ENCODE measurements at places on chromosomes 4 and X.

DNA sequence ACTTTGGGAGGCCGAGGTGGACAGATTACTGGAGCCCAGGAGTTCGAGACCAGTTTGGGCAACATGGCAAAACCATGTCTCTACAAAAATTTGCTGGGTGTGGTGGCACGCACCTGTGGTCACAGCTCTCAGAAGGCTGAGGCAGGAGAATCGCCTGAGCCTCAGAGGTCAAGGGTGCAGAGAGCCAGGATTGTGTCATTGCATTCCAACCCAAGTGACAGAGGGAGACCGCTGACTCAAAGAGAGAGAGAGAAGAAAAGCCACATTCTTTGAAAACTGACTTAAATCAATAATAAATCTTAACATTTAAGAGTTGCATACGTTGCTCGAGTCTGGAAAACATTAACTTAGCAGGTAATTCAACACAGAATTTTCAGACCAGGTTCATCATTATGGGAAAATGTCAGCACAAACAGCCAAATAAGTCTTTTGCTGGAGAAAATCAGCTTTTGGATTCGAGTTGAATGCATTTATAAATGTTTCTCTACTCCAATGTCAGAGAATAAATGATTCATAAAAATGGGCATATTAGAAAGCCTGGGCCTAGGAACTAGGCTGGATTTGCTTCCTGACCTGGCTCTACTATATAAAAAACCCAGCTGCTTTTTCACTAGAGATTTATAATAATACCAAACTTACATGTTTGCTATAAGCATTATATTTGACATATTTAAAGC, 68.3 kb upstream of the RBPJ start:
- DNase-seq = no peak

DNA sequence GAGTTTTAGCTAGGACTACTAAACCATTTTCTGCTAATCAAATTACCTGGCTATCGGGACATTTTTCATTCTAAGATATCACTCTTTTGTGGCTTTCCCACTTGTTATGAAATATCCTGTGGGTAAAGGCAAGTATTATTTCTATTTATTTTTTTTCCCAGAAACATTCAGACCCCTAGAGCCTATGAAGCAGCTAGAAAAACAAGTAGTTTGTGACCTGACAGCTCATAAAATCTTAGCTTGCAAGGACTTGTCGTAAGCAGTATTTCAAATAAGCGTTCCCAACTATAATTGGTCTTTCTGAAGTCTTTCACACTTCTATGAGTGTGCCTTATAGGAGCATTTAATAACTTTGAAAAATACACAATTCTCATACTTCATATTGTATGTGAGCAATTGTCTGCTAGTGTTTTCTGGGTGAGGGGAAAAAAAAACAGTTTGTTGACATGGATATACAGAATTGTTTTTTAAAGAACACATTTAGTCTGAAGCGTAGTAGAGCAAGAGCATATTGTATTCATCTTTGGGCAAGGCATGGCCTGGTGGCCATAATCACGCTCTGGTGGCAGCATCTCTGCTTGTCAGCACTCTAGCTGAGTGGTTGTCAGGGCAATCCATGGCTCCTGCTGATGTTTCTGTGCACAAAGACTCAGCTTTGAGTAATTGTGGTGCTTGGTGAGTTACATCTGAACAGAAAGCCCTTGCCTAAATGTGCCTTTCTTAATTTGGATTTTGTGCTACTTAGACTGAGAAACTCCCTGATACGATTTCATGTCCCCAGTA, 2.6 kb downstream of the MCUB start:
- no peak for DNase-seq

- no peak for DNase-seq
Measured at GRCh38 chrX:128848374-128848773, 674.9 kb downstream of the SMARCA1 start.

- DNase-seq = no peak
Measured at GRCh38 chrX:113470166-113470565, 629.5 kb upstream of the AMOT start.

GRCh38 chr4:8671712-8672290, 79.2 kb downstream of the CPZ start:
- no peak for DNase-seq

DNA sequence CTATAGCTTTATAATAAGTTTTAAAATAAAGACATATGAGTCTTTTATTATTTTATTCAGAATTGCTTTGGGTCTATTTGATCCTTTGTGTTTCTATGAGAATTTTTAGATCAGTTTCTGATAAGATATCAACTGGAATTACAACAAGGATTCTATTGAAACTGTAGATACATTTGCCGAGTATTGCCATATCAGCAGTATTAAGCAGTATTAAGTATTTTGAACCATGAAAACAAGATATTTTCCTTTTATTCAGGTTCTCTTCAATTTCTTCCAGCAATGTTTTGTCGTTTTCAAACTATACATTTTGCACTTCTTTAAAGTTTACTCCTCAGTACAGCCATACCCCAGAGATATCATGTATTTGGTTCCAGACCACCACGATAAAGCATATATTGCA, 598.8 kb downstream of the DACH2 start:
- no peak for DNase-seq

DNA sequence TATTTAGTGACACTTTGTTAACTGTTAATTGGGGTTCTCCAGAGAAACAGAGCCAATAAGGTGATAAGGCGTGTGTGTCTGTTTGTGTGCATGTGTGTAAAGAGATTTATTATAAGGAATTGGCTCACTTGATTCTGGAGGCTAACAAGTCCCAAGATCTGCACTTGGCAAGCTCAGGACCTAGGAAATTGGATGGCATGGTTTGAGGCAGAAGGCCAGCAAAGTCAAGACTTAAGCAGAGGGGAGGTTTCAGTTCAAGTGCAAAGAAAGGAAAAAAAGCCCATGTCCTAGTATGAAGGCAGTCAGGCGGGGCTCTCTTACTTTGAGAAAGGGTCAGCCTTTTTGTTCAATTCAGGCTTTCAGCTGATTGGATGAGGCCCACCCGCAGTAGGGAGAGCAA, 314.1 kb downstream of the BMPR1B start:
- DNase-seq = no peak

- no peak for DNase-seq
Measured at GRCh38 chrX:130340271-130340670, 552 bp downstream of the SLC25A14 start.

- DNase-seq = no peak
Measured at GRCh38 chrX:130216320-130216719, 44.6 kb downstream of the RAB33A start.

DNA sequence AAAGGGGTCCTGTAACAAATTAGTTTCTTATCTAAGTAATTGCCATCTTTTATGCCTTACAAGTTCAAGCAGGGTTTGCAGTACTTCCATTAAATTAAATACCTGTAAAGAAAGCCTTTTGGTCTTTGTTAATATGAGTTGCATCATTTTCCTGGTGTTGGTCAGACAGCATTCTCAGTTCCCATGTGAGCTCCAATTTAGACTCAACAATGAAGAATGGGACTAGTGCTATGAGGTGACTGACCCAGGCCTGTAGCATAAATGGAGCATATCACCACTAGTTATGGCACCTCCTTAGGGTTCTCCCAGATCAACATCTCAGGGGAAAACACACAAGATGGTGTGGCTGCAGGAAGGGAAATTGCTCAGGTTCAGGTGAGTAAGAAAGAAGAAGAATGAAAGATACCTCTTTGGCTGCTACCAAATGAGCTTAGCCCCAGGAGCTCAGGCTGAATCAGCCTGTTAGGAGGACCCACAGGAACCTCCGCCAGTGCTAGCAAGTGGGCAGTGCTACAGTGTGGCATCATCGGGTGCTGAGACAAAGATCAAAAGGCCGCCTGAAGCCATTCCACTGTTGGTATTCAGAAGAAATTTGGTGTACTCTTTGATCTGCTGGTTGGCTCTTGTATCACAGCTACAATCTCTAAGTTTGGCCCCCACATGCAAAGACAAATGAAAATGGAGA, 1.8 kb downstream of the TTC29 start:
- DNase-seq = no peak

- no peak for DNase-seq
Measured at GRCh38 chrX:66013194-66013816, 26.6 kb downstream of the VSIG4 start.

DNA sequence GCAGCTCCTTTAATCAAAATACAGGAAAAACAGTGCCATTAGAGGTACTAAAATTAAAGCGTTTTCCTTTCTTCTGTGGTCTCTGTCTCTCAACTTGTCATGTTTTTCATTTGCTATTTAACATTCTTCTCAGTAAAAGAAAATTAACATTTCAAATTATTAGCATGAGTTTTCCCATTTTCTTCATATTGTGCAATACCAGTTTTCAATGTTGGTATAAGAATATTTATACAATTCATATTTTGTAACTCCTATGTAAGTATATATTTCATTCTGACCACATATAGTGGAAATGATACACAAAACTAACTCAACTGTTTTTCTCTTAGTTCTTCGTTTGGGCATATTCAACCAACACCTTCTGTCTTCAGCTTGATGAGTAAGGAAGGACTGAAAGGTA, 308.3 kb downstream of the HS3ST1 start:
- DNase-seq = no peak

- DNase-seq = peak; percentile 32
Measured at GRCh38 chr4:64539234-64539849, 130.1 kb upstream of the TECRL start.

DNA sequence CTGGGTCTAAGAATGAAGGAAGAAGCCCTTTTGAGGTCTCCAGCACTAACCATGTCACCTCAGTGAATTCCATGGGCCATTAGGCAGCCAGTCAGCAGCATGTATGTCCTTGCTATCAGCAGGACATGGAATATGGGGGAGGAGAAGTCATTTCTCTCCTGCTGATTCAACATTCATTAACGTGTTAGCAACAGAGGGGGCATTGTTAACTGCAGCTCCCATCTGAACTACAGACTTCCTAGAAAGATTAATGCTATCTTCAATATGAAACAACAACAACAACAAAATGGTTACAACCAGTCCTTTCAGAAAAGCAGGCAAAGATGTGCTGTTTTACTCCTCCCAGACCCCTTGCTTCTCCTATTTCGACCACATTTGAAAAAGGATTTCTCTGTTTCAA, 120.4 kb upstream of the SLC34A2 start:
- DNase-seq = no peak

- no peak for DNase-seq
Measured at GRCh38 chrX:119495734-119496726, 27.8 kb downstream of the SLC25A5 start.

GRCh38 chrX:120291211-120291610, 20.1 kb downstream of the TMEM255A start:
- DNase-seq = no peak

DNA sequence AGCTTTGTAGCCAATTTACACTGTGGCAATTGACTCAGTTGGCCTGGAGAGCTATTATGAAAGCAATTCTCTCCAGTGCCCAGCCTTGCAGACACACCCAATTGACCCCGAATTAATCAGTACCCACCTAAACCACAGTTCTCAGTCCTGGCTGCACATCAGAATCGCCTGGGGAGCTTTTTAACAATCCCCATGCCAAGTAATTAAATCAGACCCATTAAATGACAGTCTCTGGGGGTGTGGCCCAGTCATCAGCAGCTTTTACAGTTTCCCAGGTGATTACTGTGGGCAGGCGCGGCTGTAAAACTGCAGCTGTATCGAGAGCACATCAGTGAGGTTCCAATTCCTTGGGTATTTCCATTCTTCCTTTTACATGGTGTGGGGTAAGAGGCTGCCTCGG, 460.9 kb upstream of the FAT1 start:
- no peak for DNase-seq

GRCh38 chr4:153421941-153422340, 44.2 kb upstream of the TMEM131L start:
- peak; percentile 50 for DNase-seq

- DNase-seq = no peak
Measured at GRCh38 chrX:45524296-45524695, 323.6 kb upstream of the DIPK2B start.

DNA sequence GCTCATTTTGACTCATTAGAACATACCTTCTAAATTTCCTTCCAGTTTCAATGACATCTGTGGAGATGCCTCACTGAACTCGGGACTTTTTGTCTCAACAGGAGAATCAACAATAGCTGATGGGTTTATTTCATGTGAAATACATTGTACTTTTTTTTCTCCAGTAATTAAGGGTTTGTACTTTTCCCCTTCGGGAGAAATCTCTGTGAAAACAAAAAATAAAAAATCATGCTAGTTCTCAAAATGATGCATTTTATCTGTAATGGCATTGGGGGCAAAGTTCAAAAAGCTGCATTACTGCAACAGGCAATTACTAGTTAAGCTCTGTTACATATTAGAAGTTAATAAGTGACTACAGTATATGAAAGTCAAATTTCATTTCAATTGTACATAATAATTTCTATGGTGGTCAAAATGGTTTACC, 167.3 kb upstream of the SH3RF1 start:
- peak; percentile 38 for DNase-seq

DNA sequence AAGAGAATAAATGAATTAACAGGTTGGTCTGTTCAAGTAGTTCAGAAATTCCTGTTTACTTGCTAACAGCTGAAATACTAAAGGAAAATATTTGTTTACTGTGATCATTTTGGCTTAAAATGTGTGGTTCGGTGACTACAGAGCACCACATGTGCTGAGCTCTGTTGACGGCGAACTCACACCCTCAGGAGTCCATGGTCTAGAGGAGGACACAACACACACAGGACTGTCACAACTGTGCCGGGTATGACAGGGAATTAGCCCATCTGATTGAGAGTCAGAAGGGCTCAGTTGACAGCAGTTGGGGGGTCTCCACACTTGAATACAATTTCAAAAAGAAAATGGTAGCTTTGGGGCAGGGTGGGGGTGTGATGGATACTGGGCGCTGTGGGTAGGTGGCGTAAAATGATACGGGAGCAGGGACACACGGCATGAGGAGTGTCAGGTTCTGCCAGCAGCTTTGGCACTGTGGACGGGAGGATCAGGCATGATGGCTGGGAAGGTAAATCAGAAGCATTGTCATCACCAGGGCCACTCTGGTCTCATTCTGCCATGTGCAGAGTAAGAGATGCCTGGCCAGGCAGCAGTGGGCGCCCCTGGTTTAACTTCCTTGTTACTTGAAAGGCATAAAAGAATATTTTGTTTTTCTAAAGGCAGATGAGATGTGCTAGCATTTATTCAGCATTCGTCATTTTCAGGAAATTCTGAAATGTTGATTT, 33.3 kb downstream of the CLDN22 start:
- DNase-seq = no peak

GRCh38 chr4:132642016-132642817, 506.9 kb upstream of the PCDH10 start:
- peak; percentile 26 for DNase-seq

DNA sequence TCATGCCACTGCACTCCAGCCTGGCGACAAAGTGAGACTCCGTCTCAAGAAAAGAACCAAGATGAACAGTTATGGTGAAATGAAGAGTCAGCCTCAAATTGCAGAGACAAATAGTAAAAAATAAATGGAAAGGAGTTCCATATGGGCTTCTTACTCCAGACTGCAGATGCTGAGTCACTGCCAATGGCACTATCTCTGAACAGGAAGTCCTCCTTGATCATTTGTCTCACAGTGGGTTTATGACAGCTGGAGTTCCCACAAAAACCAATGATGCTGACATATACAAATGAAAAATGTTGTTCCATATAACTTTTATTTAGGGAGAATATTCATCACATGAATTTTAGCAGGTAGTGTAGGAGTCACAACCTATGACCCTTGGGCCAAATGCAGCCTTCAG, 631.6 kb downstream of the PCDH18 start:
- no peak for DNase-seq
